CD4-positive, alpha-beta T cell treated with Interleukin-4 for 1 hour (primary cell): ENCODE measurements at places on chromosomes 2 and 18.

DNA sequence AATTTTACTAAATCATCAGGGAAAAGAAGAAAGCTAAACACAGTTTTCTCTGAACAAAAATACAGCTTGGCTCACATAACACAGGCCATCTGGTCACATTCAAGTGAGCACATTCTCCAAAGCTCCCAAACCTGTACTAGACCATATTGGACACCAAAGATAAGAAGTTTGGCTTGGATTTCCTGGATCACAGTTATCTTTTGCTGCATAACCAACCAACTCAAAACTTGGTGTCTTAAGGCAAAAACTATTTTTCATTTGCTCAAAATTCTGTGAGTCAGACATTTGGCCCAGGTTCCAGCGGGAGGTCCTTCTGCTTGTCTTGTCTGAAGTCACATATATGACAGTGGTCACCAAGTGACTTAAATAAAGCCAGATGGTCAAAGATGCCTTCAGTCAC is 83.2 kb downstream of the GYPC start:
- DNase-seq, result no peak

- DNase-seq, result no peak
Observed at GRCh38 chr2:79235135-79235534, 75.6 kb upstream of the REG3A start.

DNA sequence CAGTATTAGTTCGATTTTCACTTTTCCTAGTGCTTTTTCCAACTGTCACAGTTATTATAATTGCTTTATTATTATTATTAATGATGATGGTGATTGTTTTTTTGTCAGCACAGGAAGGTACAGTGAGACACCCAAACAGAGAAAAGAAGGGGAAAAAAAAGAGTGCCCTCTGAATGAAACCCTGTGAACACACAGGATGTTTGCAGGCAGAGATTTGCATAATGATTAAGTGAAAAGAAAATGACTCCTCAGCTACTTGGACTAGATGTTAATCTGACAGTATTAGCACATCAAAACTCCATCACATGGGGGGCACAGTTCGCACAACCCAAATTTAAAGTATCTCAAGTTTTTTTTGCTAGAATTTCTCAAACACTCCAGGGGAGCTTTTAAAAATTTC is 32.9 kb downstream of the ADD2 start:
- DNase-seq, result no peak

GRCh38 chr2:7403092-7403775 is 486.0 kb downstream of the RNF144A start:
- DNase-seq, result peak; percentile 13

DNA sequence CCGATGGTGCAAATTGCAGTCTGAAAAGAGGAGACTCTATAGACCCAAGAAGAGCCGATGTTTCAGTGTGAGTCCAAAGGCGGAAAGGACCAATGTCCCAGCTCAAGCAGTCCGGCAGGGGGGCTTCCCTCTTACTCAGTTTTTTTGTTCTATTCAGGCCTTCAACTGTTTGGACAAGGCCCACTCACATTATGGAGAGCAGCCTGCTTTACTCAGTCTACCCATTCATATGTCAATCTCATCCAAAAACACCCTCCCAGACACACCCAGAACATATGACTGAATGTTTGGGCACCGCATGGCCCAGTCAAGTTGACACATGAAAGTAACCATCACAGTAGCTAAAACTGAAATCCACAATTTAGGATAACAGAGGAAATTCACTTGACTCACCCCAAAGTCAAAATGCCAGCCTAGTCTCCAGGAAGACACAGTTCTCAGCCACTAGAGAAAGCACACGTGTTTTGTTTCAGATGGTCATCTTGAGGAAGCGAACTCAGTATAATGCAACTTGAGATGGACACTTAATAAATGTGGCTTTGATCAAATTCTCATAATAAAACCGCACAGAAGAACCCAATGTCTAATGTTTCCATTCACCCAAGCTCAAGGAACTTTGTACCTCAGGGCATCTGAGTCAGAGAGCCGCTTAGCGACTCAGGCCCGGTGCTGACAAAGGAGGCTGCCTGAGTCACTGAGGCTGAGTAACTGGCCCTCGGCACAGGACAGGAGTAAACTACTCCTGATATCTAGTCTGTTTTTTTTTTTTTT is 2.4 kb downstream of the FHL2 start:
- DNase-seq, result no peak

DNA sequence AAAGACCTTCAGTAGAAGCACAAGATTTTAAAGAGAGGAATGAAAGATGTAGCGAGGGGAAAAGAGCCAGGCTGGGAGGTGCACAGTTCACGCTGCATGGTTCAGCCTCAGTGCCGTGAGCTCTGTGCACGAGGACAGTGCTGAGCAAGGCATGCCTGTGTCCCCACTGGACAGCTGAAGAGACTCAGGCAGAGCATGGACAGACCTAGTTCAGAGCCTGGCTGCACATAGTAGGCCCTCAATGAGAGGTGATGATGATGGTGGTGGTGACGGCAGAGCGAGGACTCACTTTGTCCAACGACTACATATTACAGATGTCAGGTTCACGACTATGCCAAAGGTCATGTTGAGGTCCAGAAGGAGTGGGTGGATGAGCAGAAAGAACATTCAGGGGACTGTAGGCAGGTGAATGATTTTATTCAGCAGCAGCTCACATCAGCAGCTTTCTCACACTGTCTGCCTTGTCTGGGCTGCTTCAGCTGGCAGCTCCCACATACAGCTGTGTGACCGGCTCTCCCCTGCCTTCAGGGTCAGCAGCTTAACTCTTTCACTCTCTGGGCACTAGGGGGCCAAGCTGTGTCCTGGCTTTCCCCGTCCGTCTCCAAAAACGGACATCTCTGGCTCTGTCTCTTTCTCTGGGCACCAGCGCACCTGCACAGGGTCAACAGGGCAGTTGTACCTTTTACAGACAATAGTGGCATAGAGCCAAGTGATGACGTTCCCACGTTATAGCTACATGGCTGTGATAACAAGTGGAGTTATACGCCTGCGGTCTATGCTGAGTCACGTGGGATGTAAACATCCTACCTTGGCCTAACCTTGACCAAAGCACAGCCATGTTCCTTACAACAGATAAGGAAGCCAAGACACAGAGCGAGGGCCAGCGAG is 128.8 kb upstream of the MSH6 start:
- no peak for DNase-seq

DNA sequence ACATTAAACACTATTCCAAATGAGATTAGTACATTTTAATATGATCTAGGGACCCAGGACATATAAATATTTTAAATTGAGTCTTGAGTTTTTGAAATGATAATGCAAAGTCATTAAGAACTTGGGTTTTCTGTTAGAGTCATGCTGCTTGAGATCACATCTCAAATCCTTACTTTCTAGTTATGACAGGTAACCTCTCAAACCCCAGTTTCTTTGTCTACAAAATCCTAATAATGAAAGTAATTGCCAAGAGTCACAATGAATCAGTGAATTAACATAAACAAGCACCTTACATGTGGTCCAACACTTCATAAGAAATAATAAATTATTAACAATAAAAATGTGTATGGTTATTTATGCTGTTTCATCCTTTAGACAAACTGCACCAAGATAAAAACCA is 607.6 kb downstream of the LRP1B start:
- no peak for DNase-seq

DNA sequence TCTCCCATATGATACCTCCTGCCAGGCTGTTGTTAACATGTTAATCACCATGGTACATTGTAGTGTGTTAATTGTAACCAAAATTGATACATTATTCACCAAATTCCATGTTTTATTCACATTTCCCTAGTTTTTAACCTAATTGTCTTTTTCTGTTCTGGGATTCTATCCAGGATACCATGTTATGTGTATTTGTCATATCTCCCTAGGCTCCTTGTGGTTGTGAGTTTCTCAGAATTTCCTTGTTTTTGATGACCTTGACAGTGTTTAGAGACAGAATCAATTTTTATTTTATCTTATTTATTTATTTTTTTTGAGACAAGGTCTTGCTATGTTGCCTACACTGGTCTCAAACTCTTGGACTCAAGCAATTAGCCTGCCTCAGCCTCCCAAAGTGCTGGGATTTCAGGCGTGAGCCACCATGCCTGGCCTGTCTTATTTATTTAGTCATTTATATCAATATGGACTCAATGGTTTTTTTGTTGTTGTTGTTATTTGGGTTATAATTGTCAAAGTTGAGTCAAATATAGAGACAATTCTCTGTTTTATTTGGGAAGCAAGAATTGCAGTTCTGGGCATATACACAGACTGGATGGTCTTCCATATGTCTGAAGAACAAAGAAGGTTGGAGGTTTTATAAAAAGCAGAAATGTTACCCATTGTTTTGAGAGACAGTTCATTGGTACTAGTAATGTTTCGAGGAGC is 42.6 kb downstream of the INPP4A start:
- DNase-seq, result no peak

DNA sequence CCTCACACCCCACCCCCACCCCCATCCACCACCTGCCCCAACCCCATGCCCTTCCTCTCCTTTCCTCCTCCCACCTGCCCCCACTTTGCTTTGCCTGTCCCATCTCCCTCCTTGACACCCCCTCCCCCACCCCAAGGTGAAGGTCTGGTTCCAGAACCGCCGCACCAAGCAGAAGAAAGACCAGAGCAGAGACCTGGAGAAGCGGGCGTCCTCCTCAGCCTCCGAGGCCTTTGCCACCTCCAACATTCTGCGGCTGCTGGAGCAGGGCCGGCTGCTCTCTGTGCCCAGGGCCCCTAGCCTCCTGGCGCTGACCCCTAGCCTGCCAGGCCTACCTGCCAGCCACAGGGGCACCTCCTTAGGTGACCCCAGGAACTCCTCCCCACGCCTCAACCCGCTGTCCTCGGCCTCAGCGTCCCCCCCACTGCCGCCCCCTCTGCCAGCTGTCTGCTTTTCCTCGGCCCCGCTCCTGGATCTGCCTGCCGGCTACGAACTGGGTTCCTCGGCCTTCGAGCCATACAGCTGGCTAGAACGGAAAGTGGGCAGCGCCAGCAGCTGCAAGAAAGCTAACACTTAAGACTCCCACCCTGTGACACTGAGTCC is 3.0 kb upstream of the ATP6V1B1 start:
- DNase-seq, result no peak

GRCh38 chr2:167487728-167488127 is 599.4 kb downstream of the XIRP2 start:
- DNase-seq, result no peak

- DNase-seq, result no peak
Observed at GRCh38 chr2:68372485-68372884, 7.4 kb downstream of the PLEK start.

GRCh38 chr2:15768615-15769014 is 171.7 kb upstream of the MYCN start:
- no peak for DNase-seq

- DNase-seq, result no peak
Observed at GRCh38 chr2:32647180-32647651, 19.4 kb downstream of the TTC27 start.

DNA sequence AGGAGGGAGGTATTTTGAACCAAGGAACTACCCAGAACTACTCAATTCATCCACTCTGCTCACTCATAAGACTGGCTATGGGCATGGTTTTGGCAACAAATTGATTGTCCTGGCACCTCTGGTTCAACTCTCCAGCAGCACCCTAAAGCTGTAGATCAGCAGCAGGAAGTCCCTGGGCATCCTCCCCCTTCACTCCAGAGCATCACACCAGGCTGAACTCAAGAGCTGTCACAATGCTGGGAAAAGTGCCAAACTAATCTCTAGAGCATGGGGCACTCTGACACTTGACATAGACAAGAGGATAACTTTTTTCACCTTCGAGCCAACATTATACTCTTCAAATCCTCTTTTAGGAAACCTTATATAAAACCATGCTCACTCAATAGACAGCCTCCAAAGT is 154.1 kb upstream of the RBBP8 start:
- no peak for DNase-seq

DNA sequence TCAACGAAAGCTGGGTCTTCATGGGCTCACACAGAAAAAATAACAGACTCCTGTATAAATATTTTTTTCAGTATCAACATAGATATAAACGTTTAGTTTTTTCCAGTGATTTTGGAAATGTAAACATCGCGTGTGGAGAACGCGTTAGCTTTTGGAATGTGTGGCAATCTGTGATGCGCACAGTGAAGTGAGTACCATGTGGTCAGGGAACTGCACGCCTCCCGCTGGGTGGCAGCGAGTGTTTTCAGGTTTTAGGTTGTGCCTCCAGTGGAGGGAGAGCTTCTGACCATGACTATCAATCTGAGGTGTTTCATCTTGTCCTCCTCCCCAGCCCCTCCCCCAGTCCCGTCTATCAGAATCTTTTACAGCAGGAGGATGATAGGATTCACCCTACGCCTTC is 127.8 kb downstream of the ARHGAP28 start:
- no peak for DNase-seq

DNA sequence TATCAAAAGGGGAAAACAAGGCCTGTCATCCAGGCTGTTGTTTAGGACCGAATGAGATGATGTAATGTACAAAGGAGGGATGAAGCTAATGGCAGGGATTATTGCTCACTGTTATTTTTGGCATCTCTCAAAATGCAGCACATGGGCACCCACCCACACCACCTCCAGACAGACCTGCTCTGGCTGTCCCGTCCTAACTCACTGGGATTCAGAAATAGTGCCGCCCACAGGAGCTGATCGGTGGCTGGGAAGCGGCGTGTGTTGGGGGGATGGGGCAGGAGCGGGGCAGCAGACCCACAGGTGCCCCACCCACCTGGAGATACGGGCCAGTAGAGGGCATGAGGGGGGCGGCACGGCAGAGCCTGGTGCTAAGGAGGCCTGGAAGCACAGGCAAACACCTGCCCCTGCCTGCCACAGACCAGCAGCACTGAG is 52.2 kb downstream of the CRACDL start:
- no peak for DNase-seq

GRCh38 chr2:206935991-206936842 is 3.1 kb upstream of the CPO start:
- DNase-seq, result no peak

- DNase-seq, result peak; percentile 51
Observed at GRCh38 chr2:208265371-208265800, 669 bp upstream of the PIKFYVE start.

DNA sequence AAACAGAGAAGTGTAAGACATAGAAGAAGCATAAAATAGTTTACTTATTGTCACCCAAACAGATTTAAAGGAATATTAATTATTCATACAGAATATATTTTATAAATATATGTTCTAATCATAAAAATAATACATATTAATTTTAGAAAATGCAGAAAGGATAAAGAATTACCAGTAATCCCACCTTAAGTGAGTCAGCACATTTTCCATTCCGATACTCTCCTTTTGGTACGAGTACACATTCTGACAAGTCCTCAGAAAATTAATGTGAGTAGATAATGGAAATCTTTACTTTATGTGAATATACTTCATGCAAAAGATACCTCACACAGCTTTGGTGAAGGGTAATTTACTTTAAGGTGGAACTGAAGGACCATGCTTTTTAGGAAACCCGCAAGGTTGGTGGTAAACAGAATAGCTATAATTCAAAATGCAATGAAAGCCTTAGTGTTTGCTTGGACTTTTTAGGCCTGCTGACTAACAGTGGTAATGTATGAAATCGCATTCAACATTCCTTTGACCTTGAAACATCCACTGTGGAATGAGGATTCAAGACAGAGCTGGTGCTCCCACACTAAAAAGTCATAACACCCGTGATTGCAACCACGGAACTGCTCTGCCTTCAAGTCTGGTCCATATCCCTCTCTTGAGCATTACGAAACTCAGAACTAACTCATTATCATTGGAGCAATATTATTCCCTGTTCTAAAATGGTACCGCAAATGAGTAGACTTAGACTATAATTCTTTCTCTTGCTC is 28.1 kb upstream of the HTR2B start:
- no peak for DNase-seq
